ENCODE measurements at places on chromosomes 4 and X.

- no peak for DNase-seq
- no peaks in the 10 kb centered on the region for H3K27me3 ChIP-seq
- H3K36me3 ChIP-seq = no peaks in the 10 kb centered on the region
- no peaks in the 10 kb centered on the region for H3K4me1 ChIP-seq
- no peak overlapping the region for H3K27ac ChIP-seq
These were observed 188.4 kb upstream of the ANK2 start for GRCh38 chr4:112860830-112861690.

DNA sequence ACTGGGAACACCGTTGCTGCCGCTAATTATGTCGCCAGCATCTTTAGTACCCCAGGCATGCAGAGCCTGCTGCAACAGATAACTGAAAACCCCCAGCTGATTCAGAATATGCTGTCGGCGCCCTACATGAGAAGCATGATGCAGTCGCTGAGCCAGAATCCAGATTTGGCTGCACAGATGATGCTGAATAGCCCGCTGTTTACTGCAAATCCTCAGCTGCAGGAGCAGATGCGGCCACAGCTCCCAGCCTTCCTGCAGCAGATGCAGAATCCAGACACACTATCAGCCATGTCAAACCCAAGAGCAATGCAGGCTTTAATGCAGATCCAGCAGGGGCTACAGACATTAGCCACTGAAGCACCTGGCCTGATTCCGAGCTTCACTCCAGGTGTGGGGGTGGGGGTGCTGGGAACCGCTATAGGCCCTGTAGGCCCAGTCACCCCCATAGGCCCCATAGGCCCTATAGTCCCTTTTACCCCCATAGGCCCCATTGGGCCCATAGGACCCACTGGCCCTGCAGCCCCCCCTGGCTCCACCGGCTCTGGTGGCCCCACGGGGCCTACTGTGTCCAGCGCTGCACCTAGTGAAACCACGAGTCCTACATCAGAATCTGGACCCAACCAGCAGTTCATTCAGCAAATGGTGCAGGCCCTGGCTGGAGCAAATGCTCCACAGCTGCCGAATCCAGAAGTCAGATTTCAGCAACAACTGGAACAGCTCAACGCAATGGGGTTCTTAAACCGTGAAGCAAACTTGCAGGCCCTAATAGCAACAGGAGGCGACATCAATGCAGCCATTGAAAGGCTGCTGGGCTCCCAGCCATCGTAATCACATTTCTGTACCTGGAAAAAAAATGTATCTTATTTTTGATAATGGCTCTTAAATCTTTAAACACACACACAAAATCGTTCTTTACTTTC is 1.8 kb downstream of the UBQLN2 start:
- H3K4me1 ChIP-seq = peaks cover 33% of the 10 kb centered on the region
- H3K27me3 ChIP-seq = no peaks in the 10 kb centered on the region
- peak; percentile 26 for DNase-seq
- H3K4me3 ChIP-seq = peak overlapping the region; percentile 51

DNA sequence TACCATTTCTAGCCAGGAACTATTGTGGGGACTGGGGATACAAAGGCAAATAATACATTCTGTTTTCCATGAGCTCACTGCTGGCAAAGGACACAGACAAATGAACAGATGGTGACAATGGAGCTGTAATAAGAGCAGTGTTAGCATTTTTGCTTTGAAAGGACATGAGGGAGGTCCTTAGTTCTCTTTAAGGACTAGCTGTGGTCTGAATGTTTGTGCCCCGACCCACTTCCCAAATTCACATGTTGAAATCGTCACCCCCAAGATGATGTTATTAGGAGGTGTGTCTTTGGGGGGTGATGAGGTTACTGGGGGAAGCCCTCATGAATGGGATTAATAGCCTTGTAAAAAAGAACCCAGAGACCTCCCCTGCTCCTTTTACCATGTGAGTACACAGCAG is 30.3 kb downstream of the CCNG2 start:
- DNase-seq = no peak
- H3K4me3 ChIP-seq = no peak overlapping the region
- no peak overlapping the region for H3K27ac ChIP-seq
- H3K4me1 ChIP-seq = no peaks in the 10 kb centered on the region
- no peaks in the 10 kb centered on the region for H3K27me3 ChIP-seq

GRCh38 chr4:142383800-142384470 is 462.2 kb downstream of the INPP4B start:
- H3K36me3 ChIP-seq = no peaks in the 10 kb centered on the region
- H3K4me1 ChIP-seq = peaks cover 4% of the 10 kb centered on the region
- H3K27ac ChIP-seq = no peak overlapping the region
- H3K27me3 ChIP-seq = no peaks in the 10 kb centered on the region
- no peak for DNase-seq

DNA sequence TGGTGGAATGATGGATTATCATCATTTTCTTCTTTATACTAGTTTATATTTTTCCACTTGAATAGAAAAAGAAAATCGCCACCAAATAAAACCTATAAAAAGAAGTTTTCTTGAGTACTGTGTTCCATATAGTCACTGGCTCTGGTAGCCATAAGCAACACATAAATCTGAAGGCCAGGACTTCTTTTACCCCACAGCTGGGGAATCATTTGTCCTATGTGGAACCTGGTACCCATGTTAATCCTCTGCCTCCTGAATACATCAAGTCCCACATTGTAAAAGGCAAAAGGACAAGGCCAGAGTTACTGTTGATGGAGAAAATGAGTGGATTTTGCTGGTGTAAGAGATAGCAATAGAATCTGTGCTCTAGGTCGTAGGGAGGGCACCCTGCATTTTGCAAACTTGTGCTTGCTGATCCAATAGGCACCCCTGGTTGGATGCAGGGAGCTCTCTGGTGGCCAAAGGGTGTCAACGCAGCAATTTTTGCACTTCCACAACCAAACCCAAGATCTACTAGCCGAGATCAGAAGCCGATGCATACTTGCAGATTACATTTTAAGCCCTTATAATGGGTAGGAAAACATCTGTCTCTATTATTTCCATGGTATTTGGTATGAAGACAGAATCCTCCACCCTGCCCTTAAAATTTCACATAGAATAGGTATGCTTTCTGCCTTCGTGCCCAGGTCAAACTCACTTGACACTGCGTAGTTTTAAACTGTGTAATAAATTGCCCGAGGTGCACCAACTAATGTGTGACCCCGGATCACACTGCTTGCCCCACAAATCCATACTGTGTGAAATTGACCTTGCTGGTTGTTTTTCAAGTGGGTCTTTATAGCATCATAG is 146.2 kb upstream of the SCML1 start:
- H3K4me3 ChIP-seq = no peak overlapping the region
- no peaks in the 10 kb centered on the region for H3K4me1 ChIP-seq
- no peaks in the 10 kb centered on the region for H3K36me3 ChIP-seq
- peak; percentile 65 for DNase-seq

GRCh38 chr4:151359576-151359975 is 34.2 kb upstream of the SH3D19 start:
- H3K36me3 ChIP-seq = no peaks in the 10 kb centered on the region
- peaks cover 4% of the 10 kb centered on the region for H3K4me1 ChIP-seq

DNA sequence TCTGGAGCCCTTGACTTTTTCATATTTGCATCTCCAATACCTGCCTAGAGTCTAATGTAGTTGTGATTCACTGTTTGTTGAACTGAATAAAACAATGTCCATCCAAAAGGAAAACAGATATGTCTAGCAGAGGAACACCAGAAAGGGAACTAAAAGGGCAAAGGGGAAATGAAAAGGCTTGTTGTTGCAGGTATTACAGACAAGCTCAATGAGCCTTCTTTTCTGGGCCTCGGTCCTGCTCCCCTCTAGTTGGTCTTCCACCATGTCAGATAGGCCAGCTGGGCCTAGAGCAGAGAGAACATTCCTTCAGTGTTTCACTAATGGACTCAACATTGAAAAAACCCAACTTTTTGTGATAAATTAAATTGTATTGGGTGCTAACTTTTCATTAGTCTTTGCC is 55.4 kb downstream of the ZFX start:
- no peak overlapping the region for H3K27ac ChIP-seq
- peaks cover 16% of the 10 kb centered on the region for H3K4me1 ChIP-seq
- H3K36me3 ChIP-seq = no peaks in the 10 kb centered on the region
- H3K27me3 ChIP-seq = no peaks in the 10 kb centered on the region
- no peak for DNase-seq
- H3K4me3 ChIP-seq = no peak overlapping the region

DNA sequence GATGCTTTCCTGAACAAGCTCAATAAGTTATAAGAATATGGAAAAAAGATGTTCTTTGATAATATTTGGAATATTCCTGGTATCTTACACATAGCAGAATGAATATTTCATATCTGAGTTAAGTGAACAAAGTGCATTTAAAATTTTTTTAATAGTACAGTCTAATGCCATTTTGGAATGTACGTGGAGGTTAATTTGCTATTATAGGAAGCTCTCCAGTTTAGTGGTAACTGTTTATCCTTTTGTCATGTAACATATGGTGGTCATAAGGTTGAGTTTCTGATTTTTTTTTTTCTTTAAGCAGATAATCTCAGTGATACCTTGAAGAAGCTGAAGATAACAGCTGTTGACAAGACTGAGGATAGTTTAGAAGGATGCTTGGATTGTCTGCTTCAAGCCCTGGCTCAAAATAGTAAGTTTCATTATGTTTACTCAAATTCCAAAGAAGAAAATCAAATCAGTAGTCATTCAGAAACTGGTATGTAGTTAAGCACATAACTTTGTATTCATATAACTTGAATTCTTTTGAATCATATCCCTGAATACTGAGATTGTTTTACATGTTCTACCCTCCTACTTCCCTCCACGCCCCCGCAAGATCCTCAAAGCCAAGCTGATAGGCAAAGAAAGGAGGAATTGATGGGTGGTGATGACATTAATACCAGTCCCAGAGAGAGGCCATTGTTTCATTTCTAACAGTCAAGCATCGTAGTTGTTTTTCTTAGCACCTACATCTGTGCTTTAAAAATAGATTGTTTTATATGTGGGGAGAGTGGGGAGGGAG is 32.1 kb downstream of the RAP1GDS1 start:
- H3K4me1 ChIP-seq = peaks cover 7% of the 10 kb centered on the region
- no peak for DNase-seq
- H3K4me3 ChIP-seq = no peak overlapping the region
- no peaks in the 10 kb centered on the region for H3K27me3 ChIP-seq
- H3K27ac ChIP-seq = no peak overlapping the region

- H3K27me3 ChIP-seq = no peaks in the 10 kb centered on the region
- no peak overlapping the region for H3K4me3 ChIP-seq
- H3K27ac ChIP-seq = no peak overlapping the region
- no peaks in the 10 kb centered on the region for H3K36me3 ChIP-seq
These were observed 113.9 kb downstream of the GRIA3 start for GRCh38 chrX:123298026-123298425.

- peak overlapping the region; percentile 40 for H3K4me3 ChIP-seq
- no peak for DNase-seq
- no peaks in the 10 kb centered on the region for H3K4me1 ChIP-seq
- H3K27me3 ChIP-seq = peaks cover 8% of the 10 kb centered on the region
- no peak overlapping the region for H3K27ac ChIP-seq
These were observed 406.4 kb downstream of the FAM47A start for GRCh38 chrX:33725535-33726210.

DNA sequence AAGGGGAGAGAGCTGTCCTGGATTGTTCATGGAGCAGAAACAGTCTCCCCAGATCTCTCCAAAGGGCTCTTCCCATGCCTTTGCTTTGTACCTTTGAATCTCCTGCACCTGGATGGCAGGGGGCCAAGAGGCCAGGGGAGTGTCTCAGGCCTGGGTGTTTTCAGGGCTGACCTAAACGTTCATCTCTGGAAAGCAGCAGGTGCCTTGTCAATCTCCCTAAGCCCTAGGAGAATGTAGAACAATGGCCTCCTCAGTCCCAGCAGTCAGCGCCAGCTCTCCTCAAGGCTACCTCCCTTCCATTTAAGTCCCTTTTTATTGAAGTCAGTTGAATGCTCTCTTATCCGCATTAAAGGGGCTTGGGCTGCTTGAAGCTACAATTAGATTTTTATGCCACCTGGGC is 31.2 kb upstream of the NSUN7 start:
- no peaks in the 10 kb centered on the region for H3K36me3 ChIP-seq
- H3K4me1 ChIP-seq = peaks cover 35% of the 10 kb centered on the region
- peak overlapping the region; percentile 67 for H3K27ac ChIP-seq
- no peak overlapping the region for H3K4me3 ChIP-seq
- H3K27me3 ChIP-seq = no peaks in the 10 kb centered on the region
- DNase-seq = peak; percentile 73

DNA sequence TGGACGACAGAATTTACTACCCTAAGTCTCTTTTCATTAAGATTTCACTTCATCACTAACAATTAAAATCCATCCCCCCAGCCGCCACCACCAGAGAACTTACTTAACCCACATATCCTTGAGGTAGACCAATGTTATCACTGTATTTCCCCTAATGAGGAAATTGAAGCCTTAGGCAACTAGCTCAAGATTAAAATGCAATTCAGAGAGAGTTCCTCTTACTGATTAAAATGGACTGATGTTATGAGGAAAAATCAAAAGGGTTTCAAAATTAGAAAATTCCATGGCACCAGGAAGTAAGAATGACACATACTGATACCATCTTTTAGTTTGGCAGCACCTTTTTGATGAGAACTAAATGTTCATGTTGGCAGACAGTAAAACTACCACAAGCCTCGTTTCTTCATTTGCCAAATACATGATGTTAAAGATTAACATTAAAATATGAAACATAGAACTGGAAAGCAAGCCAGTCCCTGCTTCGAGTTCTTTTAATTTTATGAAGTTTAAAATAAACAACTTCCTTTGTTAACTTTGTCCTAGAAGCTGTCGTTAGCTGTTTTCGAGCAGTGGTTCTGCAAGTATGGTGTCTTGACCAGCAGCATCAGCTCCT is 69.3 kb upstream of the CCDC160 start:
- peaks cover 4% of the 10 kb centered on the region for H3K4me1 ChIP-seq
- H3K27ac ChIP-seq = no peak overlapping the region
- no peak overlapping the region for H3K4me3 ChIP-seq
- DNase-seq = no peak
- H3K27me3 ChIP-seq = no peaks in the 10 kb centered on the region

GRCh38 chr4:84481860-84482245 is 17.2 kb downstream of the NKX6-1 start:
- H3K4me3 ChIP-seq = no peak overlapping the region
- peaks cover 14% of the 10 kb centered on the region for H3K4me1 ChIP-seq
- H3K27ac ChIP-seq = no peak overlapping the region
- peak; percentile 26 for DNase-seq
- no peaks in the 10 kb centered on the region for H3K36me3 ChIP-seq
- peaks cover 91% of the 10 kb centered on the region for H3K27me3 ChIP-seq

GRCh38 chr4:182628544-182628943 is 288.6 kb downstream of the DCTD start:
- no peak overlapping the region for H3K4me3 ChIP-seq
- no peak overlapping the region for H3K27ac ChIP-seq
- no peaks in the 10 kb centered on the region for H3K27me3 ChIP-seq
- H3K36me3 ChIP-seq = no peaks in the 10 kb centered on the region
- DNase-seq = peak; percentile 24
- no peaks in the 10 kb centered on the region for H3K4me1 ChIP-seq

DNA sequence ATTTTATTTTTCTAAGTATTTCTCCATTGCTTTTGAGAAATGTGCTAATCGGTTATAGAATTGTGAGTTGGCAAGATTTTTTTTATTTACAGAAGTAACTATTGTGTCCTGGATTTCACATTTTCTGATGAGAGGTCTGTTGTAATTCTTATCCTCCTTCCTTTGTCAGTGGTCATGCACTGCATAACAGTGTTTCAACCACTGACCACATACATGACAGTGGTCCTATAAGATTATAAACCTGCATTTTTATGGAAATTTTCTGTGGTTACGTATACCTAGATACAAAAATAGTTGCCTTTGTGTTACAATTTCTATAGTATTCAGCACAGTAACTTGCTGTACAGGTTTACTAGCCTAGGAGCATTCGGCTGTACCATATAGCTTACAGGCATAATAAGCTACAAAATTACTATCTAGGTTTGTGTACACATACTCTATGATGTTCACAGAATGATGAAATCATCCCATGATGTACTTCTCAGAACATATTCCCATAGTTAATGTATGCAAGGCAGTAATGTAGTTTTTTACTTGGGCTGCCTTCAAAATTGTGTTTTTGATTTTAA is 47.8 kb downstream of the APELA start:
- no peak overlapping the region for H3K27ac ChIP-seq
- no peaks in the 10 kb centered on the region for H3K4me1 ChIP-seq
- H3K4me3 ChIP-seq = no peak overlapping the region
- no peaks in the 10 kb centered on the region for H3K27me3 ChIP-seq
